ENCODE measurements at places on chromosomes 12 and 14. TPM values are rescaled to one million over a fixed set of nuclear protein-coding genes. Genes with fewer than 3 reads are reported as not detected.

KLRK1 gene
- total RNA-seq = not detected

ACRBP gene
- not detected for total RNA-seq

C12orf54 gene
- total RNA-seq = 3.4 TPM

LGMN gene
- 40.5 TPM for total RNA-seq

LHX5 gene
- total RNA-seq = 0.24 TPM

PAPLN gene
- 5.5 TPM for total RNA-seq

ABCC9 gene
- 0.64 TPM for total RNA-seq

All from tracheal epithelial cell (primary cell).